GM12864 (cell line): ENCODE measurements at places on chromosomes 12 and 14.

DNA sequence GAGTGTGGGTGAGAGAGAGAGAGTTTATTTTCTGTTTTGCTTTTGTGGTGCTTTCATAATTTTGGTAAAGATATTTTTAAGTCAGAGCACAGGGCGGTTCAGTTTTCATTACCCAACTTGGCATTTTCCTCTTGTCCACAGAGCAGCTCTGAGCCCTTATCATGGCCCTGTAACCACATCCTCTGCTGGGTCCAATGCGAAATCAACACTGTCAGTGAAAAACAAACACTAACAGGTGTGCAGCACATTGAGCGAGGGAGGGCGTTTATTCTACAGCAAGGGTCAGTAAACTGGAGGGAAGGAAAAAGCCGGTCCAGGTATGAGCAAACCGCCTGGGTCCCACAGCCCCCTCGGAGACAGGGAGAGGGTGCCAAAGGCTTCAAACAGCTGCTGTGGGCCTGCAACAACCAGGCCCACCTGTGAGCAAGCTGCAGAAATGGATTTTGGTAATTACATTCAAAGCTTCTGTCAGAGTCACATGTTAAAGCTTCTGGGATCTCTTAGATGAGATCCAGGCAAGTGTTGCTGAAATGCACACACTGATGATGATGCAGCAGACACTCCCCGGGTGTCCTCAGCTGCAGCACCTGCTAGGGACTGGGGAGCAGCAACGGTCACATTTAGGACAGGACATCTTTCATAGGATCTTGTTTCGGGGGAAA lies 132.7 kb upstream of the DYRK2 start:
- peak; percentile 55 for DNase-seq

- no peak for DNase-seq
These were observed 36.9 kb upstream of the CCDC198 start for GRCh38 chr14:57530571-57530970.

- no peak for DNase-seq
These were observed 61.1 kb downstream of the PITPNM2 start for GRCh38 chr12:123089631-123090353.

- no peak for DNase-seq
These were observed 9.2 kb upstream of the ABCD2 start for GRCh38 chr12:39628836-39629235.

- no peak for DNase-seq
These were observed 9.9 kb upstream of the KANSL2 start for GRCh38 chr12:48691826-48692487.

GRCh38 chr14:24078146-24078545 lies 6.8 kb downstream of the CPNE6 start:
- DNase-seq = no peak

GRCh38 chr12:89238593-89238992 lies 113.7 kb downstream of the DUSP6 start:
- no peak for DNase-seq

DNA sequence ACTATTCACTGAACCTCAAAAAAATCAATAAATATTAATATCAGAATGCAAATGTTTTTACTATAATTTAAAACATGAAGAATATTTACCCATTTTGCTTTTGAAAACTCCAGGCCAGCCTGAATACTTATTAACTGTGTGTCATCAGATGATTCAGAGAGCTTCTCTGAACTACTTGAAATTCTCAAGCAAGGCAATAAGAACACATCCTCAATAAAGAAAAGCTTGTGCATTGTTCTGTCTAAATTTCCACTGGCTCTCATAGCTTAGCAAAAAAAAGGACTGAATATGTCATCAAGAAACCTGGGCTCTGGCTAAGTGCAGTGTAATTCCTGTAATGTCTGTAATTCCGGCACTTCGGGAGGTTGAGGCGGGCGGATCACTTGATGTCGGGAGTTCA lies 194.1 kb downstream of the BTG1 start:
- no peak for DNase-seq

DNA sequence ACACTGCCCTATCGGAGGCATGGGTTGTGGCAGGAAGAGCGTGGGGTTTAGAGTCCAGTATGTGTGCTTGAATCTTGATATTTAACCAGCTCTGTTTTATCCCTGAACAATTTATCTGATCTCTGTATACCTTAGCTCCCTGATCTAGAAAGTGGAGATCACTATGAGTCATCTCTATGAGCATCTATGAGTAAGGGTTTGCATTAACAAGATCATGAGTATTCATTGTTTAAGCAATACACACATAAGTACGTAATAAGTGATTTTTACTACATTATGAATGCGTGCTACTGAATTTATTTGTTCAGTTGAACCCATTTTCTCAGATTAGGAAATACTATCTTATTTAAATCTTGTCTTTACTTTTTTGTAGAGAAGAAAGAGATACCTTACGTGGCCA lies 49.4 kb downstream of the GPATCH2L start:
- no peak for DNase-seq

- DNase-seq = no peak
These were observed 14.3 kb downstream of the RNF212B start for GRCh38 chr14:23252006-23252405.

DNA sequence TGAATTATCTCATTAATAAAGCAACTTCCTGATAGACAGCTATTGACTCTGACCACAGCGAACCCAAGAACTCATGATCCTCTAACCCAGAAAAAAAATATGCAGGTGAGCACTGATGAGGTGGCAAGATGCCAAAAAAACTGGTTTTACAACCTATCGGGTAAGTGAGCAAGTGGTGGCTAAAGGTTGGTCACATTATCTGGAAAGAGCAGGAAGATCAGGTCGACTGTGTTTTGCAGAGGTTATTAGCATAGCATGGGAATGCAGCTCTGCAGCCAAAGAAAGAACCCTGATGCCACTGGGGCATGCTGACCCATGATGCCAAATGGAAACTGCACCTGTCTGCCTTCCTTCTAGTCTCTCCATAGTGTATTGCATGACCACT lies 23.5 kb downstream of the BHLHE41 start:
- no peak for DNase-seq
